Stimulated activated CD4-positive, alpha-beta T cell treated with anti-CD3 and anti-CD28 coated beads, TNF-alpha, amount 100 ng/mL, for 48 hours (primary cell): ENCODE measurements at places on chromosomes 6 and 20.

DNA sequence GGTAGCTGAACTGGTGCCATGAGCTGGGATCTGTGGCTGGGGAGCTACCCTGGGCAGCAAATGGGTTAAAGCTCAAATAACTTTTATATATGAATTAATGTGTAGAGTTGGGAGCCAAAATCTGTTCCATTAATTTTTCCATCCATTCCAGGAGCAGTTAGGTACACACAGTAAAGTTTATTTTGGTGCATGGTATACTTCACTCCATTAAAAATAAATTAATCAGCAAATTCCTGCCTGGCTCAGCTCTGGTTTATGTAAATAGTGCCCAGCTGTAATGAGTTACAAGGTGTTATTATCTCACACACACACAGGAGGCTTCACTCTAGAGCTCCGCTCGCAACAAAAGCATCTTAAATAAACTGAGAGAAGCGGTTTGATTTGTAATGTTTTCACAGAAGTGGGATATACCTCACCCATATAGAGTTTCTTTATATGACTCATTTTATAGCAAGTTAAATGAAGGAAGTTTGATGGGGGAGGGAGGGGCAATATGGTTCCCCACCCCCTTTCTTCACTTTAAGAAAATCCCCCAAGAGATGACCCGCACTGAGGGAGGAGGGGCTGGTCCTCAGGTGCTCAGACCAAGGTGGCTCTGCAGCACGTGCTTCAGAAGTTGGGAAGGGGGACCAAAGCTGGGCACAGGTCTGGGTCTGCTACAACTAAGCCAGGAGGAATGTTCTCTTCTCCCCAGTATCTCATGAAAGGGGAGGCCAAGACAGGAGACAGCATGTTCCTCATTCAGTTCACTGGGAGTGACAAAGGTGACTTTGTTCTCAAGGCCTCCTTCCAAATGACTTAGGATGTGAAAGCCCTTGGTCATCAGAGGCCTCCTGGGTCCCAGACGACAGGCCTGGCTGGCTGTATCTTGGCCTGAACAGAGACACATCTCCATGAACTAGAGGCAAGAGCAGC is 10.5 kb upstream of the FAM83C start:
- DNase-seq: no peak

GRCh38 chr6:109166673-109167072 is 71.4 kb downstream of the CEP57L1 start:
- no peak for DNase-seq

DNA sequence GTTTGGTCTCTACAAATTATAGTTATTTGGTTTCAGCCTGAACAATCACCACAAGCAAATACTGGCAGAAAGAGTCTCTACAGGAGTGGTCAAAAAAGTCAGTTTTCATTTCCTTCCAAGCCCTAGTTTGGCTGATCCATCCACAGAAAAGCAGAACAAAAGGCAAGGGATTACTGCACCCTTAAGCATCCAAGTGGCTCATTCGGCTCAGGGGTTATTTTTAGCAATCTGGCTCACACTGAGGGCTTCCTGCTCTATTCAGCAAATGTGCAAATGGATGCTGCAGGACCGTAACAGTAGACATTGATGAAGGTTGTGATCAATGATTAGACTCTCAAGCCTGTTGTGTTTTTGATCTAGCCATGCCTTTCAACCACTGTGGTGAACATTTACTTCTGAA is 62.2 kb upstream of the FABP7 start:
- DNase-seq: no peak

DNA sequence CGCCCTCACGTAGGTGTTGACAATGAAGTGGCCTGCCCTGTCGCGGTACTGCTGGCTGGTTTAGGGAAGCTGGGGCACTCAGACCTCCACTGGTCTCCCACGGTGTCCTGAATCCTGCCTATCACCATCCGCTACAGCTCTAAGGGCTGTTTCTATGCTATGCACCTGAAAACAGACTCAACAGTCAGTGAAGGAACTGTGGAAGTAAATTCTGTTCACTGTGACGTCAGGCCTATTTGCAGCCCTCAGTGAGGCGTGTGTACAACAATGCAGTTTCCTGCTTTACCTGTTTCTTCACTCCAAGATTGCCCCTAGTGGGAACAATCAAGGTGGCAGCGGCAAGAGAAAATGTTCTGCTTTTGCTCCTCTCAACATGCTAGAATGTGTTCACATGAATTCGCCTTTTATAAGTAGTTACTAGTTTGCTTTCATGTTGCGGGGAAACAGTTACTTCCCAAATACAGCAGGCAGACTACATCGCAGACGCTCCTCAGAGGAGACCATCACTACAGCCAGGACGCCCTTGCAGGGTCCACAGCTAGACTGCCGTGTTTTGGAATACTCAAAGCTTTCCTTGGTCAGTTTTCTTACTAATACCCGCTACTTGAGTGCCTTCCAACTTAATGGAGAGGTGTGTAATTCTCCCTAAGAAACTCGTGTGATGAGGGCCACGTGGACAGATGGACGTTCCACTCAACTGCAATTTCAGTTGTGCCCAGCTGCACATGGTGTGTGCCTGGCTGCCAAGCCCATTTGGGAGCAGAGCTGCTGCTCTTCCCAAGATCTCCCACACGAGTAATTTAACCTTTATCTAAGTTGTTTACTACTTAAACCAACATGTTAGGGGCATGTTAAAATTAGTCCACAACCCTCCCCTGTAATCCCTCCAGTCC is 25.4 kb downstream of the DIDO1 start:
- no peak for DNase-seq

- DNase-seq: no peak
Measured at GRCh38 chr20:51348876-51349275, 193.6 kb downstream of the NFATC2 start.

DNA sequence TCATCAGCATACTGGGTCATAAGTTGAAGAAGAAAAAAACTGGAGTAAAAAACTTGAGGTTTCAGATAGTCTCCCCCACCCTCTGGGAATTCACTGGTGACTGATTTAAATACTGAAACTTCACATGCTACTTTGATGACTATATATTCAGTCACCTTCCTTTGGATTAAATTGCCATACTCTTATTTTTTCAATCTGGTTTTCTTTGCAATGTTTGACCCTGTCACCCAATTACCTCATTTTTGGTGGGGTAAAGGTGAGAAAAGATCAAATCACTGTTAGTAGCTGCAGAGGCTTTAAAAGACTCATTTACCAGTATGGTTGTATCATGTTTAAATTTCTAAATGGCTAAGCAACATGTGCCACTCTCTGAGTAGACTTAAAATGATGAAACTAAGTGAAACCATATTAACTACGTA is 862.7 kb upstream of the FLRT3 start:
- DNase-seq: no peak

DNA sequence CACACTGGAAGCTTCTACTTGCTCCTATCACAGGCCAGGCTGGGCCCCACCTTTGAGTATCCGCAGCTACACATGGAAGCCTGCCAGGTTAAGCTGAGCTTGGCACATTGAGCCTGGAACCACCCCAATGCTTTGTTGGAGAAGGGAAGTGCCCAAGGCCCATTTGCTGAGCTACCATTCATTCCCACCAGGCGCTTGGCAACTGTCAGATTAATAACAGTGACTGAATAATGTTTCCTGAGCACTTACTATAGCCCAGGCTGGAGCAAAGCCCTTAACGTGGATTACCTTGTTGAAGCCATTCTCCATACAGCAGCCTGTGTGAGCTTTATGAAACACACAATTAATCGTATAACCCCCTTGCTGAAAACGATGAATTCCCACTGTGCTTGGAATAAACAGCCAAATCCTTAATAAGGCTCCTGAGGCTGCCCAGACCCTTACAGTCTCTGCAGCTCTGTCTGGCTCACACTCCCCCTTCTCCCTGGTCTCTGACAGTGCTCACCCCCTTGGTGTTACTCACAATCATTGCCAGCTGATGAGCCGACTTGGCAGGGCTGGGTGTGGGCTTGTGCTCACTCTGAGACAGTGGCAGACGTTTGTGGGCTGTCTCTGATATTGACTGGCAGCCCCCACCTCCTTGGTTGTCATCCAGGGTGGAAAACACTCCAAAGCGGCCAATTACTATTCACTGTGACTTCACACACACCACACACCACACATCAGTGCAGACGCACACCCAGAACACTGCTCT is 357.1 kb downstream of the MAFB start:
- DNase-seq: no peak

- no peak for DNase-seq
Measured at GRCh38 chr20:58660855-58661597, 9.9 kb downstream of the STX16 start.

- no peak for DNase-seq
Measured at GRCh38 chr6:18920701-18921100, 533.6 kb downstream of the RNF144B start.

DNA sequence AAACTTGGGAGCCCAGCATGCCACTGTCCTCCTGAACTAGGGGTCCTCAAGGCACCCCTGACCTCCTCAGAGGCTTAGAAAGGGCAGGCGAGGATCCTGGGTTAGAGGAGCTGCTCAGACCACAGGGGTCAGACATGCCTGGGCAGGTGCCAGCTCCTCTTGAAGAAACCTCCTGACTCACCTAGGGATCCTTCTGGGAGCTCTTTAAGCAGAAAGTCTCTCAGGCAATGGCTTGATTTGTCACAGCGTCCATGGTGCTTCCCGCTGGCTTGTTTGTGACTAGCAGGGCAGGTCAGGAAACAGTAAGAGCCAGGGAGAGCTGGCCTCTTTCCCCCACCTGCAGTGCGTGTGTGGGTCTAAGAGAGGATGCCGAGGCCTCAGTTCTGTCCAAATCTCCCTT is 174.5 kb upstream of the SNX9 start:
- DNase-seq: no peak

DNA sequence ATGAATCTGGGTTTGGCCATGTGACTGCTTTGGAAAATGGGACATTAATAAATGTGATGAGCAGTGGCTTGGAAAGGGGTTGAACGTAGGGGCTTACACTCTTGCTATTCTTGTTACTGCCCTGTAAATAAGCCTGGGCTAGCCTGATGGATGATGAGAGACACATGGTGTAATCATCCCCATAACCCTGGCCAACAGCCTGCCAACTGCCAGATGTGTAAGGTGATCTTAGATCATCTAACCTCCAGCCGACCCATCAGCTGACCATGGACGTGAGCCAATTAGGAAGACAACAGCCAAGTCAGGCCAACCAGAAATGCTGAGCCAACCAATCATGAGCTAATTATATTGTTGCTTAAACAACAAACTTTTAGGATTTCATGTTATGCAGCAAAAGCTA is 25.2 kb downstream of the FBXO30 start:
- no peak for DNase-seq

GRCh38 chr6:91029211-91029610 is 442.3 kb upstream of the MAP3K7 start:
- no peak for DNase-seq

GRCh38 chr20:64277571-64278316 is 22.2 kb downstream of the PCMTD2 start:
- no peak for DNase-seq

GRCh38 chr20:24950128-24950835 is 1.2 kb downstream of the CST7 start:
- DNase-seq: no peak

DNA sequence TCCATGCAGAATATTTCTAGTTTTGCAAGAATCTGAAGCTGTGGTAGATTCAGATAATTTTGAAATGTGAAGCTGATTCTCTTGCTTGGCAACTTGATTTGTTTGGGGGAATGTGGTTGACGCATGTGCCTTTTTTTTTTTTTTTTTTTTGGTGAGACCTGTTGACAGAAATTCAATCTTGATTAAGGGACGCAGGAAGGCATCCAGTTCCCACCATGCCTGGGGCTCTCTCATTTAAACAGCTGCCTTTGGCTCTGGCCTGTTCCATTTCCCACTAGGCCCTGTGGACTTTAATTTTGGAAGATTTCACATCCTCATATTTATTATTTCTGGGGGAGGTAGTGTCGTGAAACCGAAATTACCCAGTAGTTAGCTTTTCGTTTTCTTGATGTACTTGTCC is 8.6 kb downstream of the TPX2 start:
- no peak for DNase-seq

GRCh38 chr6:5992551-5993225 is 14.0 kb downstream of the NRN1 start:
- DNase-seq: no peak

- DNase-seq: no peak
Measured at GRCh38 chr6:166952121-166952520, 4.2 kb downstream of the RNASET2 start.

DNA sequence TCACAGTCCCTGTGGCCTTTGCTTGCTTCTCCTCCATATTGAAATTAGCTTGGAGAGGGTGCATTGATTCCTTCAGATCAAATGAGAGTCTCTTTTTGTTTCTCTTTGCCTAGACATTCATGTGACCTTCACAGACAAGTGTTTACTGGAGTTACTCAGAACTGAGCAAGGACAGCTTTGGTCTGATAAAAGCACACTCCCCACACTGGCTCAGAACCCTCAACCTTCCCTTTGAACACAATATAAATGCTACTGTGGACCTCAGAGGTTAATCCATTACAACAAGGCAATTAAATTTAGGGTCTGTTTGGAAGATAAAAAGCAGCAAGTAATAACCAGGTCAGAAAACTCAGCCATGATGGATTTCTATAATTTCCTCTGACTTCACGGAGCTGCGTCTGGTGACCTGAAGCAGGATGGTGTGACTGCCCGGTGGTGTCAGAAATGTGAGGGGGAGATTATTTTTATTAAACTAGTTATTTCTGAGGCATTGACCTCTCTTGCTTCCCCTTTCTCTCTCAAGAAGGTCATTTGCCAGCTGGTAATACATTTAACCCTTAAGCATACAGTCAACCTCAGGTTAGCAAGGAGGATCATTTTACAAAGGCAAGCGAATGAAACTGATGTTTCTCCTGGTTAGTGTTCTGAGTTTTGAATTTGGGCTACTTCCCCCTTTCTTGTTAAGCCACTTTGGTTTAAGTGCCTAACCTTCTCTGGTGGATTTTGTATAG is 208.2 kb downstream of the CLIC5 start:
- no peak for DNase-seq

GRCh38 chr6:33172688-33173534 is 19.4 kb downstream of the COL11A2 start:
- DNase-seq: no peak

DNA sequence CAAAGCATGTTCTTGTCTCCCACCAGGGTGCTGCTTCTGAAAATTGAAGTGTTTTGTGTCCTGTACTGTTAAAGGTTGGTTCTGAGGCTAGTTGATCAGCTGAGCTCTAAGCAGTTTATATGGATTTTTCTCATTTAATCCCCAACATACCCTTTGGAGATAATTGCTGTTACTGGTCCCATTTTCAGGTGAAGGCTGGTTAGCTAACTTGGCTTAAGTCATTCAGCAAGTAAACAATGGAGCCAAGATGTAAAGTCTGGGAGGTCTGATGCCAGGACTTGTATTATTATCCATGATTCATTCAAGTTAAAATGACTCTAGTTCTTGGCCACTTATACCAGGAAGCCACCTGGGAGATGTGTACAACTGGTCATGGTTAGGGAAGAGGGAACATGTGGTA is 42.5 kb upstream of the FERMT1 start:
- DNase-seq: no peak

- DNase-seq: no peak
Measured at GRCh38 chr6:118965371-118965770, 30.4 kb upstream of the MCM9 start.
